ENCODE measurements at places on chromosomes 2 and 18. TPM values are rescaled to one million over a fixed set of nuclear protein-coding genes. Genes with fewer than 3 reads are reported as not detected.

The HYCC2 gene
- total RNA-seq: 9.8 TPM

The CPLX4 gene
- not detected for total RNA-seq

The COL4A3 gene
- total RNA-seq: 11.0 TPM

The DNER gene
- total RNA-seq: under 0.01 TPM

The ABCB11 gene
- not detected for total RNA-seq
